CD4-positive, alpha-beta T cell treated with Interleukin-2 at 100 ng/mL for 4 hours (primary cell): ENCODE measurements at places on chromosomes 4 and X.

DNA sequence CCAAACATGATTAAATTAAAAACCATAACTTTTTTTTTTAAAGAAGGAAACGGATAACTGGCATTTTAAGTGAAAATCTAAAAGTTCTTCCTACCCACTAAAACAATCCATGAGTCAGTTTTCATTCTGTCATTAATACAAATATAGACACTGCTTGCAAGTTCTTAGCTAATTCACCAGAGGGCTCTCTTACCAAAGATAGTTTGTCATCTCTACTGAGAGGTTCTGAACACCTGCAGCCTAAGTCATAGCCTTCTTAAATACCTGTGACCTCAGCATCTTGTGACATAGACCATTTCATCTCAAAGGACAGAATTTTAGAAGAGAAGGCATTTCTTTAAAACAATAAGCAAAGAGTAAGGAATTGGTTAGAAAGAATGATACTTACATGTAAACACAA is 65.3 kb upstream of the FAM120C start:
- DNase-seq = peak; percentile 0

DNA sequence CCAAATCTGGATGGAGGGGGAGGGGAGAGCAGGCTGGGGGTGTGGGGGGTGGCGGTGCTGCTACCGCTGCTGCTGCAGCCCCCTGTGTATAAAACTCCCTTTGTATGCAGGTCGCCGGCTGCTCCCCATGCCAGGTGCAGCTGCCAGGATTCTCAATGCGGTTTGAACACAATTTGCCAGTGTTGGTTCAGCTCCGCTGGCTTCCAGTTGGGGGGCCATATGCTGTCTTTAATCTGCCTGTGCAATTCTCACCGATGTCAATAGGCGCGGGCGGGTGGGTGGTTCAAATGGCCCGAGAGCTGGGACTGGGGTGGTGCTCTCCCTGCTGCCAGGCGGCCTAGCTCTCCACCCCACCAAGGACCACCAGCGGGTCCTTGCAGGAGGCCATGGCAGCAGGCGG is 257.6 kb downstream of the BCOR start:
- no peak for DNase-seq

- no peak for DNase-seq
Measured at GRCh38 chrX:17876135-17876534, 15.0 kb upstream of the RAI2 start.

- no peak for DNase-seq
Measured at GRCh38 chr4:184645904-184646610, 3.2 kb downstream of the CASP3 start.

- DNase-seq = no peak
Measured at GRCh38 chrX:42695800-42696358, 82.1 kb downstream of the PPP1R2C start.

DNA sequence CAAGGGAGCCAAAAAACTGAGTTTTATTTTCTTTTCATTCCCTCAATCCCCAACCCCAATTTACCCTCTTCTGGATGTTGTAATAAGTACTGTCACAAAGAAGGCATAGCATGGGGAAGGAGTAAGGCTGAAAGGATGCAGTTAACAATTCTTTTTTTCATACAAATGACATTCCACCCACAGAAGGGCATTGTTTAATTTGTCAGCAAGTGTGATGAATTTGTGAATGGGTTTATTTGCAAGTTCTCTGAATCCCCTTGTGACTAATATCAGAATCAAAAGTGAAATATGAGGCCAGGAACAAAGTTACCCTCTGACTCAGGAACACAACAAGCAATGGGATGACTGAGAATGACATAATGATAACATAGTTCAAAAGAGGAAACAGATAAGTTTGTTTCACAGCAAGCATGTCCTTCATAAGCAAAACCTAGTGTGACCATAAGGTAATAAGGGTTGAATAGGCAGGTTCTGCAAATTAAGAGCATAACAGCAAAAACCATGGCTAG is 2.1 kb downstream of the GEMIN8 start:
- peak; percentile 42 for DNase-seq

DNA sequence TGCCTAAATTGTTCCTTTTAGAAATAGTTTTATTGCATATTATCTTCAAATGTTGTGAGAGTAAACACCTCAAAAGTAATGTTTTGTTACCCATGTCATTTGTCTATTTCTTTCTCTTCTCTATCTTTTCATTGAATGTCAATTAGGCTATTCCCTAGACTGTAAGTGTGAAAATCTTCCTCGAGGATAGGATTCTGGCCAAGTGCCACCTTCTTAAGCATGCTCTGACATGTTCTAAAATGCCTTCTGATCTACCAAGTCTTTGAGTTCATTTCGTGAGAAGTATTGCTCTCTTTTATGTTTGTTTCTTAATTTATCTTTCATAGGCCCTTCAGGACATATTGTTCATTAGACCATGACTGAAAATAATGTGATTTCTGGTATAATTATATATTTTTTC is 44.1 kb upstream of the TLL1 start:
- no peak for DNase-seq

- no peak for DNase-seq
Measured at GRCh38 chr4:133513901-133514300, 364.8 kb downstream of the PCDH10 start.

- no peak for DNase-seq
Measured at GRCh38 chr4:76679691-76680090, 218.3 kb downstream of the SOWAHB start.

- no peak for DNase-seq
Measured at GRCh38 chrX:140804292-140804691, 94.7 kb downstream of the LINC00632 start.

GRCh38 chrX:18666614-18667013 is 5.3 kb downstream of the RS1 start:
- DNase-seq = no peak

- no peak for DNase-seq
Measured at GRCh38 chrX:46620505-46620904, 46.9 kb downstream of the CHST7 start.

DNA sequence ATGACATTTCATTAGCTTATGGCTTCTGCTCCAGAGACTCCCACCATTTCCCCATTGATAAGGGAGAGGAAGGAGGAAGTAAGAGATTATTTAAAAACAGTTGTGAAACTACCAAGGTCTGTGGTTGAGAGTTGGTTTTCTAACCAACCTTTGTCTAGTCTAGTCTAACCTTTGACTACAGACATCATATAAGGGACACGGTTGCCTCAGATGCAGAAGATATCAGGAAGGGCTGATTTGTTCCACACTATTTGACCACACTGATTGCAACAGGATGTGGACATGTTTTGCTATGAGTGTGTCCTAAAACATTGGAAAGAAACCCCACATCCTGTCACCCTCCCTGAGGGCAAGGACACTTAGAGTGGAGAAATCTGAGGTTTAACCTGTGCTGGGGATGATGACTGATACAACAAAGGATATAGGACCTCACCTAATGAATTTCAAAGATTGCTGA is 53.0 kb downstream of the COQ2 start:
- DNase-seq = peak; percentile 30

DNA sequence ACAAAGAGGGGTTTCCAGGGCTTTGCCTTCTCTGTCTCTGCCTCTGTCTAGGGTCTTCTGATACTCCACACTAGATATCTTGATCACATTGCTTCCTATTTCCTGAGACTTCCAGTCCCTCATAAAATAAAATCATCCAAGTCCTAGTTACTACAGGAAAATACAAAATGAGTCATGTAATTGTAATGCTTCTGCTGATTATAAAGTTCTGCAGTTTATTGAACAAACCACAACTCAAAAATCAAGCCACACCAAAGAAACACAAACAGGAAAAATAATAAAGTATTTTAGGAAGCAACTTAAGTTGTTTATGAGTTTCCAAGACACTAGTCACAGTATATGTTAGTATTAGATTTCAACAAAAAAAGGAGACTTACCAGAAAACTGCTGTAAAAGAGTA is 695.1 kb upstream of the GALNTL6 start:
- no peak for DNase-seq

- no peak for DNase-seq
Measured at GRCh38 chr4:85732124-85732523, 257.2 kb downstream of the ARHGAP24 start.

DNA sequence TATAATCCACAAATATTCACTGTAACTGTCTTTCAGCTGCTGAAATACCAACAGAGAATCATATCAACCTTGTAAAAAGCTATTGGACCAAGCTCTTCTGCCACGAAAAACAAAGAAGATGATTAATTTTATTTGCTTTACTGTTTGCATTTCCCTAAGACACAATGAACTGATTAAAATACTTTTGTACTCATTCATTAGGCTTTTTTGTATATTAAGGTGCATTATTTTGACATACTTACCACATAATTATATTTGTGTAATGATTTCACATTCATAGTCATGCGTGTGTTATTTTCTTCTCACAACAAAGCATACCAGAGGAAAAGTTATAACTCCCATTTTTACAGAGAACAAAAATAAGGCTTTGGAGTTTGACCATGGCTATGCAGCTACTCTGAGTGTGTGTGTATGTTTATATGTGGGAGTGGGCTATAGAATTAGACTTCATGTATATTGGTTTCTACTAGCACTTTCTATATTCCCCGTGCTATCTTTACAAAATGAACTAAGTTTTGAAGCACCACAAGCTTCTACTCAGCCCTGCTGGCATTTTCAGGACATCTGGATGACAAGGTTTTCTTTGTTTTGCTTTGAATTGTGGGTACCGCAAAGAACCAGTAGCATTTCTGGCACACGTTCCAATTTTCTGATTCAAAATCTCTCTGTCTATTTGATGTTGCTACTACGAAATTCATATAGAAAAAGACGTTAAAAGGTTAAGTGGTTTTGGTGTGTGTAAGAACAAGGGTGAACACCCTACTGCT is 11.0 kb upstream of the FGF5 start:
- no peak for DNase-seq

DNA sequence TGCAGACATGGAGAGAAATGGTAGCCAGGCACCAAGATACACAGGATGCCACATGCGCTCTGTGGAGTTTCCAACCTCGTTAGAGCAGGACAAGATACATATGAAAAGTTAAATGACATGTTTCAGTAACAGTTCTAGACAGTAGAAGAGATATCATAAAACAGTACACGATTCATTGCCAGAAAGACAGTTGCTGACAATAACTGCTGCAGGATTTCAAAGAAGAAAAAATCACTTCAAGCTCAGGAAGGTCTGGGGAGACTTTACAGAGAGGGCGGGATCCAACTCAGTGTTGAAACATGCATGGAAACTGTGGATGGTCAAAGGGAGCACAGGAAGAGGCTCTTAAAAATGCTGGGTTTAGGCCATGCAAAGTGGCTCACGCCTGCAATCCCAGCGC is 31.0 kb downstream of the DCTD start:
- DNase-seq = no peak
